Stimulated activated CD4-positive, alpha-beta T cell treated with anti-CD3 and anti-CD28 coated beads, Interleukin-15, amount 100 ng/mL, for 48 hours (primary cell): ENCODE measurements at places on chromosomes 2 and 18.

DNA sequence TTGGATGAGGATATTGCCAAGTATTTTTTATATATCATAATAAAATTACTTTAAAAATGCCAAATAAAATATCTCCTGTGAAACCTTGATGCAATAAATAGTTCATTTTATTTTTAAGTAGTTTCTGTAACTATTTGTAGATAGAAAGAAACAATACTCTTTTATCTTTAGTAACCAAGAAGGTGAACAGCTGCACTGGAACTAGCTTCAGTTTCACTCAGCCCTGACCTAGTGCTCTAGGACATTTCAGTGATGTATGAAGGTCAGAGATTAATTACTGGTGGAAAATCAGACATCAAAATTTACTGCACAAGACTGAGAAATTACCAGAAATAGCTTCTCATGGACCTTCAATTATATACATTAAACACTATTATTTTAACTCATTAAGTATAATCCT lies 1305.0 kb downstream of the CNTNAP5 start:
- no peak for DNase-seq

DNA sequence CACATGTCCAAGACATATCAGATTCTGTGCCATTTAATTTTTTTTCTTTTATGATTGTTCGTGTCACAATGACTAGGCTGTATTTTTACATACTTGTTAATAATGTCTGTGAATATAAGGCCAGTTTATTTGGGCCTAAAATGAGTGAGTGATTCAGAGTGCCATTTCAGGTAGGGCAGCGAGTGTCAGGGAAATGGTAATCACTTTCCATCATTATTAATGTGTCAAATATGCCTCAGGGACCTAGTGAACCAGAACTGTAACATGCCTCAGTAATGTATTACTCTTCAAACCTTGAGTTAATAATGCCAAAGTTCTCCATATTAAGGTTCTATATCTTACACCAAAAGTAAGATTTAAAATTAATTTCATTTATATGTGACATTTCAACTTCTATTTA lies 8.6 kb downstream of the FAM171B start:
- DNase-seq: no peak

- DNase-seq: no peak
These were observed 456.6 kb downstream of the THSD7B start for GRCh38 chr2:137221797-137222492.

DNA sequence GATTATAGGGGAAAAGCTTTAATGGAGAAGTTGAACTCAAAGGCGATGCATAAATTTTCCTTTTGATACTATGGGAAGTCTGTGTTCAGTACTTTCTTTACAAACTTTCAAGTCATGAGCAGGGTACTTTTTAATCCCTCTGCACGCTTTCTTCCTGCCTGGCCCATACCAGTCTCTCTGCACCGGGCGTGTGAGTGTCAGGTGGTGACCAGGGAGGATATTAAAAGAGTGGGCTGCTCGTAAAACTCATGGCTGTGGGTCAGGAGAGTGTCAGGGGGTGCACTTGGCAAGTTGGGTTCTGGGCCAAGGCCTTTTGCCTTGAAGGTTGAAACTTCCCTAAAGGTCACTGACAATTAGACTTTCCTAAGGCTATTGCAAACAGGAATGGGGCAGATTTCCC lies 367.8 kb downstream of the GPD2 start:
- no peak for DNase-seq

DNA sequence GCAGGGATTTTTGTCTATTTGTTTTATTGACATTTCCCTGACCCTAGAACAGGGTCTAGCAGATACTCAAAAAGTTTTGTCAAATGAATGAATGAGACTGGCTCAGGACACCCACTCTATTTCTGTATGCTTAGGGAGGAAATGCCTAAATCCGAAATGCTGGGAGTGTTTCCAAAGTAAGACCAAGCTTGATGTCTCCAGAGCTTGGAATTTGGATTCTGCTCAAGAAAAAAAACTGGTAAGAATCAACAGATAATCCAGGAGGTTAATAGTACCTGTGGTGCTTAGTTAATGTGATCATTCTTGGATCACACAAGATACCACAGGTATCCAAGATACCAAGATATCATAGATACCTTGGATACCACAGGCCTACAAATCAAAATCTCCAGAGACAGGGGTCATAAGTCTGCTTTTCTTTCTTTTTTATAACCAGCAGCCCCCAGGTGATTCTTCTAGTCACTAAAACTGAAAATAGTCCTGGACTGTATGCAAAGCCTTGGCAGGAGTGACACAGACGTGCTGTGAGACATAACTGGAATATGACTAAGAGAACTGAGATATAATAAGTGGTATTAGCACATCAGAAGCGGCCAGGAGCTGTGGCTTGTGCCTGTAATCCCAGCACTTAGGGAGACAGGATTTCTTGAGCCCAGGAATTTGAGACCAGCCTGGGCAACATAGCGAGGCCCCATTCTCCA lies 39.9 kb upstream of the SP3 start:
- DNase-seq: peak; percentile 8

GRCh38 chr2:240425697-240426096 lies 9.8 kb upstream of the GPC1 start:
- DNase-seq: no peak

DNA sequence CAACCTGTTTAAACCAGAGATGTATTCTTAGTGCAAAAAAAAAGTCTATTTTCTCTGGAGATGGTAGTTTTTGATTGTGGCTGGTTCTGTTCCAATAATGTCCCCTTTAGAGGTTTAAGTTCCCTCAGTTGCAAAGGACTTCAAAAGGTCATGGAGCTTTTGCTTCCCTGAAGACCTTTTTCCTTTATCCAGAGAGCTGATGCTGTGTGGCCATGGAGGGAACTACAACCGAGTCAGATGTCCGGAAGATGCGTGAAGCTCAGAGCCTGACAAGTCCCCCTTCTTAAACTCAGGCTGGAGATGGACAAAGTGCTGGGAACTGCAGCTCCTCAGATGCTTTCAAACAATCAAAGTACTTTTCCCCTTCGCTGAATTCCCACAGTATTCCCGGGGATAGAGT lies 176.1 kb downstream of the TMEM18 start:
- DNase-seq: no peak

DNA sequence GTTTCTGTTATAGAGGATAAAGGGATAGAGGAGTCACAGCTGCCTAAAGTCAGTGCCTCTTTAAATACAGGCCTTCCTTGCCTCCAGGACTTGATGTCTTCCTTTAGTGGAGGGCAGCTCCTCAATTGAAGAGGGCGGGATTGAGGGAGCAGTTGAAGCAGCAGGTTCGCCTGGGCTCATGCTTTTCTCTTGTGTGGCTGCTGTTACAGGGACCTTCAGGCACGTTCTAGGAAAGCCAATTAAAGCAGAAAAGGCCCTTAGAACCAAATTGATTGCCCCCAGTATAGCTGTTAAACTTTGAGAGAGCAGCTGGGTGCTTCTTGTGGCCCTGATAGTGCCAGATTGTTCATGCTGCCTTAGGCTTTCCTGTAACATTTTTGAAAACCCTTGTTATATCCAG lies 42.0 kb upstream of the LTBP1 start:
- no peak for DNase-seq

- DNase-seq: no peak
These were observed 47.9 kb upstream of the KCNF1 start for GRCh38 chr2:10863837-10864236.

- DNase-seq: no peak
These were observed 211.8 kb downstream of the GBX2 start for GRCh38 chr2:235956281-235956970.

GRCh38 chr2:65714866-65715265 lies 282.5 kb upstream of the SPRED2 start:
- DNase-seq: no peak

DNA sequence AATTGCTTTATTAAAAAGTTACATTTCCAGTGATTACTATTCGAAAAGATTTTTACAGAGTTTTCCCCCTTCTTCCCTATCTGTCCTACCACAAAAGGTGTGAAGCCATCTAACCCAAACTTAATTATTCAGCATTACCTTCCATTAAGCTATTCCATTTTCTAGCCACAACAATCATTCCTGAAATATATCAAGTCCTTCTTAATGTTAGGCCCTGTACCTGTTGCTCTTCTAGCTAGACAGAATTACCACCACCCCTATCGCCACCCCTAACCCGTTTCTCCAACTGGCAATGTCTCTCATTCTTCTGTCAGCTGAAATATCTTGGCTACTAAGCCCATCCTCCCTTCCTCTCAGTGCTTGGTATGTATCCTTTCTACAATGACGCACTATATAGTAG lies 13.9 kb downstream of the IWS1 start:
- DNase-seq: no peak

DNA sequence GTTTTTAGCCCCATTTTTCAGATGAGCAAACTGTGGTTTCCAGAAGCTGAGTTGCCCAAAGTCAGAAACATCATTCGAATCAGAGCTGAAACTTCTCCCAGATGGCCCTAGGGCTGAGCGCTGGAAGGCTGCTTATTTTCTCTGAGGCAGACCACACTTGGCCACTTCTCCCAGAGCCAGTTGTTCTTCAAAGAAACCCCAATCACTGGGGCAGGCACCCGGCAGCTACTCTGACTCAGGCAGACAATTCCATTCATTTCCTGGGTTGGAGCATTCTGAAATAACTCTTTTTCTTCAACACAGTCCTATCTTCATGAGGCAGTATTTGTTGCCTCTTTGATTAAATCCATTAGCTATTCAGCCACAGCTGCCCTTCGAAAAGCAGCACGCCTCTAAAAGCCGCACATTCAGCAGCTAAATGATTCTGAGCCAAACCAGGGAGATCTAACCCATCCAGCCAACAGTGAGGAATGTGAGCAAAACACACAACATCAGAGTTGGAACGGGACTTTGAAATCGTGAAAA lies 40.9 kb downstream of the LRATD1 start:
- DNase-seq: no peak

DNA sequence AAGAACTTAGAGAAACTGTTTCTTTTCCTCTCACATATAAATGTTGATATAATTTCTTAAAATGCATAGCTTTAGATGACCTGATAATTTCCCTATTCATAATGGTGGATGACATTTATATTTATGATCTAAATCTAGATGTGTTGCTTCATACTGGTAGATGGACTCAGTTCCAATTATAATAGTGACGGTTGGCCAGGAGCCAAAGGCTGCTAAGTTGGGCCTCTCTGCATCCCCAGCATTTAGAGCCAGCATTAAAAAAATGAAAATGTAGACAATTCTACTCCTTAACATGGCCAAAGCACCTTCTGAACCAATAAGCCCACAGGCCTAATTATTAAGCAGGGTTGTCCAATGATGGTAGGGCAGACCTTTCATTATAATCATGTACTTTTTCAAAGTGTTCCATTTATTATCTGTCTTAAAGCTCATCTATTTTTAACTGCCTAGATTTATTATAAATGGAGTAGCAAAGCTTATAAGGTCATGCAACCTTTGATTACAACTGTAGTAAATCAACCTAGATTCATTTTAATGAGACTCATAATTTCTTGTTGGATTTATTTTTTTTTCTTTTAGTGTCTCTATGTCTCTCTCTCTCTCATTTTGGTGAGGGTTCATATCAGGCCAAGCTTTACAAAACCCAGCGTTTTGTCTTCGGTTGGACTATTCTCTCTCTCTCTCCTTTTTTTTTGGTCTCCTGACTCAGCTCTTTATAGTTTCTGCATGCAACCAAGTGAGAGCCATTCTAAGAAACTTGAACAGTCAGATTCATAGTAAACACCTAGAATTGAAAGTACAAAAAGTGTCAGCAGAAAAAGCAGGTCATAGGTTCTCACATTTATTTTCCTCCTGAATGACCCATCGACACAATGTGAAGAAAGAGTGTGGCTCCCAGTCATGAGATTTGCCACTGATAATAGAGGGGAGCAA lies 2016.1 kb upstream of the PIK3C3 start:
- DNase-seq: no peak
